ENCODE measurements at places on chromosomes 2 and 18. TPM values are rescaled to one million over a fixed set of nuclear protein-coding genes. Genes with fewer than 3 reads are reported as not detected.
A peak's percentile ranks its signal among the peaks of the same experiment; 100 is the strongest.

DNA sequence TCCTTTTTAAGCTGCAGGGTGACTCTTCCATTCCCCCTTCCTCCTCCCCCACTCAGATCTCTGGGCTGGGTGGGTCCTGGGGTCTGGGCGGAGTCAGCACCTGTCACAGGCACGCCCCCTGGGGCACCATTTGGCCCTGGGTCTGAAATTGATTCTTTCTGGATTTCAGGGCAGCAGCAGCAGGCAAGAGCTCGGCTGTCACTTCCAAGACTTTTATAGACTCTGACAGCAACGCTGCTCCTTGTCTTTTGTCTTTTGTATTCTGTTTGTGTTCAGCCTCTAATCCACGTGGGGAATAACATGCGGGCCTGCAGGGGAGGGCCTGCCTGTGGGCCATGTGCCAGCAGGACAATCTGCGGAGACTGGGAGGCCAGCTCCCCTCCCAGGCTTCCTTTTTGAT lies 3.9 kb downstream of the BOD1L2 start:
- no peak overlapping the region for H3K4me3 ChIP-seq
- H3K36me3 ChIP-seq, result no peaks in the 10 kb centered on the region
- no peaks in the 10 kb centered on the region for H3K27me3 ChIP-seq
- DNase-seq, result peak; percentile 59

DNA sequence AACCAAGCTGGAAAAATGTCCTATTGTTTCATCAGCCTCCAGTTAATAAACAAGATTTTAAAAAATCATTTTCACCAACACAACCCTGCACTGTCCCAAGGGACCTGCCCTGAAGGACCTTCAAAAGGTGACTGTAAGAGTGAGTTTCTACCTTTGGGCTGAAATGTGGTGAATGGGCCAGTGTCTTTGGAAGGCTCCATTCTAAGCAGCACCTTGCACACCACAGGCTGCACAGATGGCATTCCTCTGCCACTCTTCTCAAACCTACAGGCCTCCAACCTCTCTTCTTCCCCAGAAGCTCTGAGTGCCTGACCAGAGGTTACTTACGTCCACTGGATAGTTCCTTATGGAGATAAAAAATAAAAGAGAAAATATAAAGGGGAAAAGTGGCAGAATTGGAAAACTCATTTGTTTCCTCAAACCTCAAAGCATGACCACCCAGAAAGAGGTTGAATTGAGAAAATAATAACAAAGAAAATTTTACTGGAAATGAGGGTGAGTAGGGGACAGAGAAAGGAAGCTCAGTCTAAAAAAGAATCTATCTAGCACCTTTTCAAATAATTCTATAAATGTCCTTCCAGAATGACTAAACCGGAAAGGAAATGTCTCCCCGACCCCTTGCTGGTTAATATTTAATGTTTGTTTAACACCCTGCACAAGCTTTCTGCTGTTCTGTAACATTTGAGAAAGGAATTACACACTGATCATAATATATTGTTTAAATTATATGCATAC lies 175.7 kb downstream of the METTL4 start:
- no peak for DNase-seq
- no peaks in the 10 kb centered on the region for H3K4me1 ChIP-seq
- H3K27ac ChIP-seq, result no peak overlapping the region
- H3K36me3 ChIP-seq, result no peaks in the 10 kb centered on the region
- no peak overlapping the region for H3K4me3 ChIP-seq

GRCh38 chr2:191059308-191059707 lies 45.3 kb upstream of the STAT1 start:
- no peaks in the 10 kb centered on the region for H3K36me3 ChIP-seq
- H3K27ac ChIP-seq, result no peak overlapping the region

- no peaks in the 10 kb centered on the region for H3K4me1 ChIP-seq
- H3K27me3 ChIP-seq, result no peaks in the 10 kb centered on the region
- H3K4me3 ChIP-seq, result no peak overlapping the region
Observed at GRCh38 chr2:190277234-190278112, 42.2 kb downstream of the HIBCH start.

Gene RAD51AP2
- not detected for total RNA-seq

Gene HOXD4
- 1.1 TPM for total RNA-seq

Gene WNT6
- total RNA-seq, result 0.54 TPM

Gene NPAS2
- 5.9 TPM for total RNA-seq

All from lung (tissue), 17 donors.